ENCODE measurements at places on chromosomes 4 and X. TPM values are rescaled to one million over a fixed set of nuclear protein-coding genes. Genes with fewer than 3 reads are reported as not detected.

GRCh38 chr4:34365946-34366345 lies 1878.4 kb downstream of the ARAP2 start:
- no peaks in the 10 kb centered on the region for H3K36me3 ChIP-seq
- H3K27me3 ChIP-seq = no peaks in the 10 kb centered on the region
- no peak for DNase-seq

- H3K4me3 ChIP-seq = no peak overlapping the region
- peaks cover 11% of the 10 kb centered on the region for H3K36me3 ChIP-seq
- no peaks in the 10 kb centered on the region for H3K4me1 ChIP-seq
- no peak for DNase-seq
- no peak overlapping the region for H3K27ac ChIP-seq
These were observed 43.5 kb downstream of the LRP2BP start for GRCh38 chr4:185352202-185352601.

Gene TBC1D8B
- 4.7 TPM for total RNA-seq

- H3K36me3 ChIP-seq = no peaks in the 10 kb centered on the region
- H3K4me3 ChIP-seq = no peak overlapping the region
- H3K27me3 ChIP-seq = peaks cover 87% of the 10 kb centered on the region
These were observed 281.7 kb upstream of the PITX2 start for GRCh38 chr4:110904435-110905065.

Gene ARSD
- 20.6 TPM for total RNA-seq

- peaks cover 28% of the 10 kb centered on the region for H3K4me1 ChIP-seq
- H3K27me3 ChIP-seq = no peaks in the 10 kb centered on the region
- no peak overlapping the region for H3K4me3 ChIP-seq
- DNase-seq = peak; percentile 29
- no peak overlapping the region for H3K27ac ChIP-seq
These were observed 11.7 kb downstream of the MEPE start for GRCh38 chr4:87844452-87844851.

- no peak overlapping the region for H3K27ac ChIP-seq
- peaks cover 46% of the 10 kb centered on the region for H3K27me3 ChIP-seq
- H3K36me3 ChIP-seq = peaks cover 13% of the 10 kb centered on the region
- DNase-seq = no peak
- no peak overlapping the region for H3K4me3 ChIP-seq
These were observed 24.4 kb upstream of the SH3KBP1 start for GRCh38 chrX:19911784-19912183.

GRCh38 chrX:77070202-77070918 lies 376.8 kb upstream of the FGF16 start:
- no peaks in the 10 kb centered on the region for H3K27me3 ChIP-seq
- H3K27ac ChIP-seq = no peak overlapping the region
- H3K36me3 ChIP-seq = no peaks in the 10 kb centered on the region
- no peak for DNase-seq
- no peaks in the 10 kb centered on the region for H3K4me1 ChIP-seq
- no peak overlapping the region for H3K4me3 ChIP-seq

Gene P2RY8
- total RNA-seq = not detected

DNA sequence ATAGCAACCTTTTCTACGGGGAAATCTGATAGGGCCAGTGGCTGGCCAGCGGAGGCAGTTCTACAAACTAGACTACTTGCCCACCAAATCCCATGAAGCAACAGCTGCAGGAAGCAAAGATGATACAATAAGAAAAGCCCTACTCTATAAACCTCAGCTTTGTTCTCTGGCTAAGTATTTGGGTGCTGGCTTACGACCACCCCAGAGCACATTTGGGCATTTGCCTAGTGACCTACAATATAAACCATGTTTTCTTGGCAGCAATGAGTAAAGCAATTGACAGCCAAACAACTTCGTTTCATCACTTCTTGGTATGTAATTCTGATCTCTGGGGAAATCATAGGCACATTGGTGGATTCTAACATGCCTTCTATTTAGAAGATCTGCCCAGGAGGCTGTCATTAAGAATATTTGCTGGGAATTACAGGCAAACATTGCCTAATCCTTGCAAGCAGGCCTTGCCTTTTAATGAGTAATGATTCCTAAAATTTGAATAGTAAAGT lies 7.5 kb upstream of the LHFPL1 start:
- H3K27ac ChIP-seq = no peak overlapping the region
- no peaks in the 10 kb centered on the region for H3K36me3 ChIP-seq
- H3K27me3 ChIP-seq = peaks cover 43% of the 10 kb centered on the region

DNA sequence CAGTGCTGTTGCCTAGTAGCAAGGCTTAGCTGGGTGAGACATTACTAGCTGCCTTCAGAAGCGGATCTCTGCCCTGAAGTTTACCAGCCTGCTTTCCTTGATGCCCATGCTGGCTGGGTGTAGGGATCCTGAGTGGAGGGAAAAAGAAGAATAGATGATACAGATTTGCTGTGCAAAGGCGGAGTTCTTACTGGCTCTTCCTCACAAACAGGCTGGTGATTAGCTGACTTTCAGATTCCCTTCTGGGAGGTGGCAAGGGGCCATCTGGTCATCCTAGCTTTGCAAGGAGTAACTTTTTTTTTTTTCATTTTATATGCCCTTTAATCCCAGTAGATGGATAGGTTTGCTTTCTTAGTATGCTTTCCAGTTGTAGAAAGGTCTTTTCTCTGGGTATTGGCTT lies 44.8 kb downstream of the SMARCA5 start:
- DNase-seq = no peak
- no peak overlapping the region for H3K27ac ChIP-seq
- no peaks in the 10 kb centered on the region for H3K4me1 ChIP-seq
- H3K27me3 ChIP-seq = no peaks in the 10 kb centered on the region
- H3K4me3 ChIP-seq = no peak overlapping the region
- H3K36me3 ChIP-seq = peaks cover 26% of the 10 kb centered on the region

Measured in MCF 10A (cell line).